Stimulated activated CD8-positive, alpha-beta memory T cell treated with anti-CD3 and anti-CD28 coated beads, Interleukin-12 subunit alpha, Interleukin-12 subunit beta, amount 100 ng/mL, for 1 hour (primary cell): ENCODE measurements at places on chromosomes 6 and 20.

DNA sequence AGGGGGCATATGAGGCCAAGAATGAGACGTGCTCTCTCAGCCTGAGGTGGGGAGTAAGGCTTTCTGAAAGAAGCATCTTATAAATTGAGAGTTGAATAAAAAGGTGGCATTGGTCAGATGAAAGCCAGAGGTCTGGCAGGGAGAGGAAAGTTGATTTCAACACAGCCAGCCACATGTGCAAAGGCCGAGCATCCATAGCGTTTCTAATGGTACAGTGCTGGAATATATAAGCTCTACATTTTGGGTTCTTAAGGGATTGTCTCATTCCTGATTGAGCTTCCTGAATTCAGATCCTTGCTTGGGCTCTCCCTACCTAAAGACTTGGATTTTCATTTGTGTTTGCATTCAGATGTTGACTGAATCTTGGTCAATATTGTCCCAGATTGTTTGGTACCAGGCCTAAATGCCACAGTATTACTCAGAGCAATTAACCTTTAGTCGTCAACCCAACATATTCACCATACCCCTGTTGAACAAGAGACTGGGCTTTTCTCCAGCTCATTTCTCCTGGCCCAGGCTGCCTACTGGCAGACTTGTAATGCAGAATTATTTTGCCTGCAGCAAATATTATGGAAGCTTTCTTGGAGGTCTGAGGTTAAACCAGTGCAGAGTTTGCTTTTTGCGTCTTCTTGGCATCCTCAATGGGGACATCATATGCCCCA lies 14.5 kb upstream of the BCAS1 start:
- no peak for DNase-seq

DNA sequence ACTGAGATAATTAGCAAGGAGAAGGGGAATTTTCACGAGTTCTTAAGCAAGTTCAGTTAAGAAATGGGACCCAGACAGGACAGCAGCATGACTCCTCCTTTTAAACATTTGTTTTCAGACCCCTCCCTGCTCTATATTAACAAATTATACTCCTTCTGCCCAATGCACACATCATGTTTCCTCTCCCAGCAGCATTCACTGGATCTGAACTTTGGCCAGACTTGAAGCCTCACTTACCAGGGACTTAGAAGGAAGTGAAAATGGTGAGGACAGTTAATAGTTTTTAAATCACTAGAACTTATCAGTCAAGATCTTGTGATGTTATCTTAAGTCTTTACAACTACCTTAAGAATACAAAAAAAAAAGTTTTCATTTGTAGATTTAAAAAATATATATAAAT lies 1174.7 kb upstream of the MAP3K7 start:
- DNase-seq = no peak

DNA sequence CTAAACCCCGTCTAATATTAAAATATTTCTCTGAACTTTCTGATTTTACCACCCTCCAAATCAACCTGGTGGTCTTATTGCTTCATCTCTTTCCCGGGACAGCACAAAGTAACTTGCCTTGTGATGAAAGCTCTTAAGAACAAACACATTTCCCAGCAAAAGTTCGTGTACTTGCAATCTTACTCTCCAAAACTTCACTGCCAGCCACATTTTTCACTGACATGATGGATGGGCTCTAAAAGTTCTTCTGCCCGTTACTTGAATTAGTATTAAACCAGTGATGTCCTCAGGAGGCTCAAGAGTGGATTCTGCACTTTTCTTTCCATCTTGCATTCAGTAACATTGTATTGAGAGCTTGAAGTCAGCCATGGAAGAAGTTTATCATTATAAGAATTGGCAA lies 731.6 kb upstream of the GJE1 start:
- DNase-seq = no peak

DNA sequence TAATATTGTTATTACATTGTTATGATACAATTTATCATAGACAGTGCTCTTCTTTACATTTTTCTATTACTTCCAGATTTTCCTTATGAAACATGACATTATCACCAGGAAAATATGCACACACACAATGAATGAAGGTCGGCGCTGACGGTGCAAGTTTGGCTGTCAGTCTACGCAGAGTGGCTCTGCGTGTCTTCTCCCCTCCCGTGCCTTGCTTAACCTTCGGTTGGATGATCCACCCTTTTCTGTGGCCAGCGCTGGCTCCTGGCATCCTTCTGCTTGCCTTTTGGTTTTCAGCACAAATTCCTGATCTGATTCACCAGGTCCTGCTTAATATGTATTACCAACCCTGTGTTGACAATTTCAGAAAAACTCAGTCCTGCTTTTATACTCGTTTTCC lies 157.4 kb downstream of the TSHZ2 start:
- DNase-seq = no peak

DNA sequence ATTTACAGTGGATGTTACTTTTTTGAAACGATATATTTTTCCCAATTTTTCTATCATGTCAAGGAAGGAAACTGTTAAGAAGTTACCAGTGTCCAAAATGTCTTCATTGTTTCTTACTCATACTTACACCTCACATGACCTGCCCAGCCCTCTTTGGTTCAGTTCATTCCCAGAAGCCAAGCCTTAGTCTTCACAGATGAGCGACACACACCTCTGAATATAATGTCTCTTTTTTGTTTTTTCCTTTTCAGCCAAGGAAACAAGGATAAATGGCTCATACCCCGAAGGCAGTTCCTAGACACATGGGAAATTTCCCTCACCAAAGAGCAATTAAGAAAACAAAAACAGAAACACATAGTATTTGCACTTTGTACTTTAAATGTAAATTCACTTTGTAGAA lies 225.2 kb downstream of the SMOC2 start:
- DNase-seq = no peak

GRCh38 chr6:101117393-101118135 lies 236.4 kb upstream of the ASCC3 start:
- no peak for DNase-seq

DNA sequence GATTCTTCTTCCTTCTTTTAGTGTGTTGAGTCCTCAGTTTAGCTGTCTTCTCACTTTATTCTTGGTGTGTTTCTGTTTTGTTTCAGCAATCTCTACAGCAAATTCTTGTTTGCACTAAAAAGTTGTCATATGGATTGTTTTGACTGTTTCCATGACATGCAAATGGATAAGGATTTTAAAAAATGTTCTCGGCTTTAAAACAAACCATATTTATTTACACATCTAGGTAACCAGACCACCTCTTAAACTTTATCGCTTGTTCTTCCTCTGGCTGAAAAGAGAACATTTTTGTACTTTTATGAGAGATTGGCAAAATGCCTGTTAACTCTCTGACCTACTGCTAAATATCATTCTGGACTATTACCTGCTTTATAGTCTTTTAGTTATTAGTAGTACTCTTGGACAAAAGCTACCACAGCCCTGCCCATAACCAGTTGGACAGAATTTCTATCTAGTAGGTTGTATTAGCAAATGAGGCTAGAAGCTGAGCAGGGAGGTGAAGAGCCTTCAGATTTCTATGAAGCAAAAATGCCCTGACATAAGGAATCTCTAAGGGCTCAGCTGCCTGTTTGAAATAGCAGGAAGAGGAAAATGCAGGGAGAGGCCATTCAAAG lies 268.3 kb downstream of the CD109 start:
- DNase-seq = no peak

- DNase-seq = no peak
These were observed 11.2 kb upstream of the PSMG4 start for GRCh38 chr6:3247255-3248146.

GRCh38 chr6:5457983-5458683 lies 196.8 kb downstream of the FARS2 start:
- DNase-seq = no peak

- no peak for DNase-seq
These were observed 268.5 kb upstream of the FOXQ1 start for GRCh38 chr6:1043458-1043836.

DNA sequence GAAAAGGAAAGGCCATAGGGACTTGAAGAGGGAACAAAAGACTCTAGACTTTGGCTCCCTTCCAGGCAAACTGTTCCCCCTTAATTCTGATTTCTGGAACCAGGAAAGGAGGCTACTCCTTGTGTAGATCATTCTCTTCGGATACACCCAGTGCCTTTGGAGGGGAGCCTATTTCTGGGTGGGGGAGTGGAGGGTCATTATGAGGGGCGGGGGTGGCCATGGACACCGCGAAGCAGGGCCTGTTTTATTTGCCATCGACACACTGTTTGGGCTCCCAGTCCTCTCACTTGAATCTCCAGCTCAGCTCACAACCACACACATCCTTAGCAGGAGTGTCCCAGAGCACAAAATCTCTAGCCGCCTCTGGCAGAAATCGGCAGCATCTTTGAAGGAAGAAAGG lies 132.3 kb downstream of the PXDC1 start:
- no peak for DNase-seq

- DNase-seq = no peak
These were observed 24.6 kb downstream of the TBX18 start for GRCh38 chr6:84739866-84740208.

DNA sequence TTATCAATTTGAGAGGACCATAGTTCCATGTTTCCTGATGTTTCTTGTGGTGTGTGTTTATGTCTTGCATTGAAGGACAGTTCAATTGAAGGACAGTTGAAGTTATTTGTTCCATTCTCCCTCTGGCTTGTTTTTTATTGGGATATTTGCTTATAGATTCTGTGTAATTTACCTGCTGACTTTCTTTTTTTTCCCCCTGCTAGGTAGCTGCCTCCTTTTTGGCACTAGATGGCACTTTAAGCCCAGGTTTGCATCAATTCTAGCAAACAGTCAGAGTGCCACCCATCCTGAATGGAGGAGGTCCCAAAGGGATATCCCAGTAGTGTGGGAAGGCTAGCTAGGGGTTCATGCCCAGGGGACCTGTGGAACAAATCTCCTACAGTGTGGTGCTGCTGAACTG lies 78.1 kb downstream of the CFAP61 start:
- DNase-seq = no peak

DNA sequence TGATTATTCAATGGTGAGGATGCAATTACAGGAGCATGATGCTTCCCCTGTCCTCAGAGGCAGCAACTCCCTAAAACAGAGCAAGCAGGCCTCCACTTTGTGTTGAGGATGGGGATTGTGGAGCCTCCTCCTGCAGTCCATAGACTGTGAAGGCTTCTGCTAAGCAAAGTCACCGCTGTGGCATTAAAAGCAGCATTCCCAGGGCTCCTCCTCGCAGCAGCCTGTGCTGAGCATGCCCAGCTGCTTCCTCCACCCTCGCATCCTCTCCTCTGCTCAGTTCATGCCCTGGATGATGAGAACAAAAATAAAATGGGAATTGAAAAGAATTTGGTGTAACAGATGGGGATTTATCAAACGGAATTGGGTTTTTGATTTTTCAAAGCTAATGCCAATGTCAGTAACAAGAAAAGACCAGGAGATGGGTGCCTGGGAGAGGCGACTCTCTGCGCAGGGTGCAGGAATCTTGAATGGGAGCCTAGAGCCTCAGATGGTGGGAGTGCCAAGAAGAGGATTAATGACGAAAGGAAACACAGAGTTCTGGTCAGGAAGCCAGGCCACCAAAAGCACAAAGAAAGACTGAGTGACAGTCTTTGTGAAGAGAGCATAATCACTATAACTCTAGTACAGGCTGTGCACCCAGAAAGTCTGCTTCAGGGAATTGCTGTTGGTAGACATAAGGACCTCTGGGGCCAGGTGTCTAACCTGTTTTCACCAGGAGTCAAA lies 347.6 kb downstream of the TPBG start:
- no peak for DNase-seq

DNA sequence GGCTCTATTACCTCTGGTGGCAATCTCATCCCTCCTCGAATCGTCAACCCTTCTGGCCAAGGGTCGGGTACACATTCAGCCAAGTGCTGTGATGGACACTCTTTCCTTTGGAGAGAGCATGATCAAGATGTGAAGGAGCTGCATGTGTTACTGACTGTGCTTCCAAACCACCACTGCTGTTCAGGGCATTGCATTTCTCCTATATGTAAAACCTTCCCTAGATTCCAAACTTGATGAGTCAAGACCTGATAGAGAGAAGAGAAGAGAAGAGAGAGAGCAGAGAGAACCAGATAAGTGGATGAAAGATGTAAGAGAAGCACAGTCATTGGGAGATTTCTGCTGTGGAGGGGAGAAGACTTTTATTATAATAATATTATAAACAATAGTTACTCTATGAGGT lies 162.2 kb downstream of the KCNQ5 start:
- no peak for DNase-seq

DNA sequence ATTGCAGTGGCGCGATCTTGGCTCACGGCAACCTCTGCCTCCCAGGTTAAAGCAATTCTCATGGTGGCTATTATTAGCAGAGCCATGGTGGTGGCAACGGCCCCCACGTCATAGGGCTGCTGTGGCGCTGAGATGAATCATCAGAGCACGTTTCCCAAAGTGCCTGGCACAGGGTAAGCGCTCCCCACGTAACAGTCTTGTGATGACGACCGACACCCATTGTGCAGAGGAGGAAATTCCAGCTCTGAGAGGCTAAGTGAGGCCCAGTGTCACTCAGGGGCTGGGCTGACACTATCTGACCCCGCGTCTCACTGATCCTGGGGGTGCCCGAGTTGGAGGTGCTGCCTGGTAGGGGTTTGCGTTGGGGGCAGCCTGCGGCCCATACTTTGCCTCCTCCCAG lies 16.2 kb downstream of the SUN5 start:
- no peak for DNase-seq

- no peak for DNase-seq
These were observed 869.9 kb downstream of the KIF16B start for GRCh38 chr20:15703171-15703911.

DNA sequence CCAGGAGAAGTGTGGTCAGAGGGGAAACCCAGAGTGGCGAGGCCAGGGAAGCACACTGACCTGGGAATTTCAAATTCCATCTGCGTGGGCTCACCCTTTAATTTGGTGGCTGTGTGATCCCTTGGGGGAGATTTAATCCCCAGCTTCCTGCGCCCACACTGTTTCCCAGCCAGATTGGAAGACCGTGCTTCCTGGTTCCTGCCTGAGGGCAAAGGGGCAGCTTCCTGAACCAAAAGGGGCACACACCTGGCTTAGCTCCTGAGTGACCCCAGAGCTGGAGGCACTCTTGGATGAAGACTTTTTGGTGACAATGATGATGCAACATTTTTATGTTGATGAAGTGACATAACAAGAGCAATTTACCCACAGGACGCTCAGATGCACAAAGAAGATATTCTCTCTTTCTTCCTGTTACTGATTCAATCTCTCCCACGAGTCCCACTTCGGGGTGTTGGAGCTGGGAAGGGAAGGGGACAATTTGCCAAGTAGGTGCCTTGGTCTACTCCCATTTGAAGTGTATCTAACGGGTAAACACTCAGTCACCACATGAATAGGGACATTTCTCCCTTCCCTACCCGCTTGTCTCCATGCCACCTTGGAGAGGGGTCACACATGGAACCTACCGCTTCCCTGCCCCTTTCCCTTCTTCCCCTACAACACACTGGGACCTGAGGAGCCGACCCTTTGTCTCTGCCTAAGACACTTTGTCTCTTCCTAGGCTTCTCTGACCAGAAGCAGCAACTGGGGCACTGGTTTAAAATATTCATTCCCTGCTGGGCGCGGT lies 28.6 kb upstream of the CDKN1A start:
- no peak for DNase-seq

DNA sequence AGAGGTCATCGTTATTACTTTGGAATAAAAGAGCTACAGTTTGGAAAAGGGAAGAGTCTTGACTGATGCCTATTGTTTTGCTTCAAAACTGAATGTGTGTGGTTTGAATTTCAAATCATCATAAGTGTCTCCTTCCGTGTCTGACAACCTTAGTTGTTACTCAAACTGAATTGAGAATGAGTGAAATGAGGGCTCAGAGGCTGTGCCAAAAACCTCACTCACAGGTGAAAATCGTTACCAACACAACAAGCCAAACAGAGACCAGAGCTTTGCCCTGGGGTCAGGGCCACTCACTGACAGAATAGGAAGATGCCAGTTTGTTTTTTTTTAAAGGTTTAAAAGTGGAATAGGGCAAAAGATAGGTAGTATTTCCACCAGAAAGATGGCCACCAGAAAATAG lies 15.2 kb upstream of the SIRT5 start:
- DNase-seq = no peak
